CD4-positive, CD25-positive, alpha-beta regulatory T cell (primary cell): ENCODE measurements at places on chromosomes 13 and 19.

DNA sequence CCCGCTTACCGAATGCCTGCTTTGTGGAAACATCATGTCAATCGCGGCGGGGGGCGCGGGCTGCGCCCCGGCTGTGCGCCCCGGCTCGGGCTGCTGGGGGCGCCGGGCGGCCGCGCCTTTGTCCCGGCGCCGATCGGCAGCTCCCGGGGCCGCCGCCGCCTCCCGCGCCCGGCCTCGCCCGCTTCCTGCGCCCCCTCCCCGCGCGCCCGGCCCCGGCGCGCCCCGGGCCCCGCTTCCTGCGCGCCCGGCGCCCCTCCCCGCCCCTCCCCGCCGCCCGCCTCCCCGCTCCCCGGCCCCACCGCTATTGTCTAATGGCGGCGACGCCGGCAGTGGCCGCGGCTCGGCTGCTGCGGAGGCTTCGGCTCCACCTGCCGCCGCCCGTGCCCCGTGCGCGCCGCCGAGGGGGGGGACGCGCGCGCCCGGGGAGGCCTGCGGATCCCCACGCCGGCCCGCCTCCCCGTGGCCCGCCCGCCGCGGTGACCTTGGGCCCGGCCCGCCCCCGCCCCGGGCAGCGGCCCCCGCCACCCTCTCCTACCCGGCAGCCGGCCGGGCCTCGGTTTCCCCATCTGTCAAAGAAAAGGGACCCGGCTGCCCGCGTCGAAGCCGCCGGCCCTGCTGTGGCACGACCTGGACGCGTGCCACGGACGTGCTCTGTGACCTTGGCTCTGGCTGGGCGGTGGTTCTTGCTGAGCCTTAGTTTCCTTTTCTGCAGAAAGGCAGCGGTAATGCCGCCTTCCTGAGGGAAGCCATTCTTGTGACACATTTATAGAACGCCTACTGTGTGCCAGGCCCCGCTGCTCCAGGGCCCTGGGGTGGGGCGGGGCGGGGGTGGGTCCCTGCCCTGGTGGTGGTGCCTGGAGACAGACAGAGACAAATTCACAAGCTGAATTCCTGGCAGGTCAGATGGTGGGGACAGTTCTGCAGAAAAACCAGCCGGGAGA, at the start of gene TLE5:
TLE5 (minus strand) TSS at position 331 of the 941 bp plus-strand sequence; CDS start at position 36, 295 bp downstream.
- DNase-seq: peak; percentile 82

GRCh38 chr13:34521171-34521570, 420.9 kb upstream of the NBEA start:
- no peak for DNase-seq

GRCh38 chr19:343451-343931, 1.1 kb downstream of the MIER2 start:
- no peak for DNase-seq

DNA sequence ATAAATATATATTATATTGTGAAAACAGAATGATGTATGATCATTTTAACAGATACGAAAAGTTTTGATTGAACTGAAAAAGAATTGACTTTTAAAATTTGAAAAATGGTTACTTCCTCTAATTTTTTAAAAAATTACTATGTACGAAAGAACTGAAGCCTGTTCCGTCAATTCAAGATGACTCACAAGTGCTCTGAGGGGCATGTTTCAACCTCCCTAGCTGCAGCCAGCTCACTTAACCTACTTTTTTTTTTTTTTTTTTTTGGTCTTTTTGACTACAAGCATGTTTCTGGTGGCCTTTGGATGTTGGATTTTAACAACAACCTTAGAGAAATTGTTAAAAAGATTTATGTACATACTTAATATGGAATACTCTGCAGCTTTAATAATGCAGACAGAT, 1139.3 kb downstream of the DIAPH3 start:
- DNase-seq: no peak

- DNase-seq: no peak
Measured at GRCh38 chr13:113632706-113633484, 25.1 kb downstream of the ATP4B start.

- no peak for DNase-seq
Measured at GRCh38 chr19:30911491-30911890, 437.7 kb downstream of the TSHZ3 start.

DNA sequence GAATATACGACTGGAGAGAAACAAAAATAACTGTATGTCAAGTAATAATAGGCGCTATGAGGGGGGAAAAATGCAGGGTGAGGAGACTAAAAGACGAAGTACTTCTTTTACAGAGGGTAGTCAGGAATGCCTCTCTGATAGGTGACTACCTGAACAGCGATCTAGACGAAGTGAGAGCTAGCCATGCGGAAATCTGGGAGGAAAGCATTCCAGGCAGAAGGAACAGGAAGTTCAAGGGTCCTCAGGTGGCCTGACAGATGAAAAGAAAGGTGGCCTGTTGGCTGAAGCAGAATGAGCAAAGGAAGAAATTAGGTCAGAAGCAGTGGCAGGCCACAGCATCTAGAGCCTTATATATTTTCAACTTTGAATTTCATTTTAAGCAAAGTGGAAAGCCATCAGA, 13.3 kb downstream of the ZDHHC20 start:
- DNase-seq: no peak

DNA sequence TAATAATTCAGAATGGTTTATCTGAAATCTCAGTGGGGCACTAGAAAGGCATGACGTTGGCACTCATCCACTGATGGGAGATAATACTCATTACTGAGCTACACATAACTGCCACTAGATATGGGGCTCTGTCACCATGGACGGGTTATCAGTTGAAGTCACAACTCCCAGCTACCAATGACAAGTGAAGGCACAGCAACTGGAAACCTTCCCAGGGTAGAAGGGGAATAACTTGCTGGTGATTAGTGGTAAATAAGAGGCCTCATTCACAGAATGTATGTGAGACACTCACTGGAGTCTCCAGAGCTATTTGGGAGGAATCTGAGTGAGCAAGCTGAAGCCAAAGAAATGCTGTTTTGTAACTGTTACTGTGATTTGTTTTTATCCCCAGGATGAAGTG, 249.6 kb downstream of the ENOX1 start:
- no peak for DNase-seq

DNA sequence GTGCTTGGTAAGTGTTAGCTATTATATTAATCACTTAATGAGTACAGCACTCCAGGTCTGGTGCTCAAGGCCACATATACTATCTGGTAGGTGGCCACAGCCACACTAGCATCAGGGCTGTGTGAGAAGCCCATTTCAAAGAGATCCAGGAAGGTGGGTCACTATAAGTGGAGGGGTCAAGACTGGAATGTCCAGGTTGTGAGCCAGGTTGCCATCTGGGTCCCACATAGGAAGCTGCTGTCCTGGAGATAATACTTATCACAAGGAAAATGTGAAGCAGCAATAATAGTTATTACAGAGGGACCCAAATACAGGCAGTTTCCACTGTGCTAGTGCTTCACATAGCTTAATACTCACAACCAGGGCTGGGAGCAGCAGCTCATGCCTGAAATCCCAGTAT, 13.1 kb downstream of the C19orf47 start:
- no peak for DNase-seq

- peak; percentile 87 for DNase-seq
Measured at GRCh38 chr19:35742121-35742724, at the start of gene IGFLR1. Gene IGFLR1, minus strand, starts transcription at chr19:35742452. Its CDS starts 1,272 bp downstream, at chr19:35741180.

DNA sequence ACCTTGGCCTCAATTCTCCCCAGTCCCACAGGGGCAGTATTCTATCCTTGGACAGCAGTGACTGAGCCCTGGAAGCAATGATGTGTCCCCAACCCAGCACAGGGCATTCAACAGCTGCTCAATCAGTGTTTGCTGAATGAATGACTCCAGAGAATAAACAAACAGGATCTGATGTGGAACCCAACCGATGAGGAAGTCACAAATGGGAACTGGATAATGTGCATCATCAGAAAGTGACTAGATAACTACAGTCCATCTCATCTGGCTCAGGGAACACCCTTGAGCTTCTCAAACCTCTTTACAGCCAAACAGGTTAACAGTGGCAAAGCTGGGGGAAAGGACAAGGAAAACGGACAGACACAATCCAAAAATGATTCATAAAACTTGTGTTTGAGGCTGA, 8.2 kb downstream of the SLC25A30 start:
- DNase-seq: no peak

DNA sequence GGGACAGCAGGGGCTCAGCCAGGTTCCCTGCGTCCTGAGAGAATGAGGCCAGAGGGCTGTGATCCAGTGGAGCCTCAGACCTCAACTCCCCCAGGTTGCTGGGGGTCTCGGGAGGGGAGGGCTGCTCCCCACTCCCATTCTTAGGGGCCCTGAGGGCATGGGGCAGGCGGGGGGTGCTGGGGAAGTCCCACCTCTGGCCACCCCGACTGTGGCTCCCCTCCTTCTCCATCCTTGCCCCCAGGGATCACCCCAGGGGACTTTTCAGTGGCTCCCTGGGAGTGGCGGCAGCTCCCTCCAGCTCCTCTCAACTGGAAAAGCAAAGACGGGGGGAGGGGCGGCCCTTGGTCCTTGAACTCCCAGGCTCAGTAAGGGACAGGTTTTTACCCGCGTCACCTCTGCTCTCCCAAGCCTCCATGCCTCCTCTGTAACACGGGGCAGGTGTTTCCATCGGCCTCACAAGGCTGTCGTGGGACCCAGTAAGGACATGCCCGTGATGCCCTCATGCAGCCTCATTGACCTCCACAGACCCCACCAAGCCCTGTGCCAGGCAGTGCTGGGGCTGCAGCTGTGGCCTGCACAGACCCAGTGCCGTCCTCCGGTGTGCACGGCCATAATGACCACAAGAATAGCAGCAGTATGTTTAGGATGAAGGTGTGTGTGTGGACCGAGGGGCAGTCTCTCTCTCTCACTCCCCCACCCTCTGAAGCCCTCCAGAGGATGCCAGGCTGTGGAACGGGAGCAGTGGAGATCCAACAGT, 11.6 kb upstream of the TOMM40 start:
- no peak for DNase-seq

- DNase-seq: no peak
Measured at GRCh38 chr13:107069108-107069776, 501.3 kb upstream of the ARGLU1 start.

DNA sequence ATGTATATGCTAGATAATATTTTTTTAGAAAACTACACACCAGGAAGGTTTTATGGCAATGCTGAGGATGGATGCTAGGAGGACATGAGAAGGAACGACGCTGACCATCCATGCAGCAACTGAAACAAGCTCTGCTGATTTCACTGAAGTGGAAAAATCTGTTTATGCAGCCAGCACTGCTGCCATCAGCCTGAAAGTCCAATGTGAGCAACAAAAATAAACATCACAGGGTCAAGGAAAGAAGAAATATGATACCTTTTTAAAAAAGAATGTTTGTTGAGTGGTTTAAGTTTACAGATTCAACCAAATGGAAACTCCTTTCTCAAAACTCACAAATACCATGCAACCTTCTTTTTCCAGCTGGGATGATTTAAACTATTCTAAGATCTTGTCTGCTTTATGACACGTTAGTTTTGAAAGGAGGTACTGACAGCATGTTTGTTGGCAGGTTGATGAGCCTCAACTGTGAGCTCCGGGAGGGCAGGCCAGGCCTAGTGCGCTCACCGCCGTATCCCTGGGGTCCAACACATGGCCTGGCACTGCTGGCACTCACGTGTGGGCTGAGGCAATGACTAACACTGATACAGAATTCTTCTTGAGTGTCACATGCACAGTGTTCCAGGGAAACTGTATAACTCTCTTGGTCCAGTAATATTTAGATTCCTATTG, 46.8 kb downstream of the LATS2 start:
- no peak for DNase-seq

DNA sequence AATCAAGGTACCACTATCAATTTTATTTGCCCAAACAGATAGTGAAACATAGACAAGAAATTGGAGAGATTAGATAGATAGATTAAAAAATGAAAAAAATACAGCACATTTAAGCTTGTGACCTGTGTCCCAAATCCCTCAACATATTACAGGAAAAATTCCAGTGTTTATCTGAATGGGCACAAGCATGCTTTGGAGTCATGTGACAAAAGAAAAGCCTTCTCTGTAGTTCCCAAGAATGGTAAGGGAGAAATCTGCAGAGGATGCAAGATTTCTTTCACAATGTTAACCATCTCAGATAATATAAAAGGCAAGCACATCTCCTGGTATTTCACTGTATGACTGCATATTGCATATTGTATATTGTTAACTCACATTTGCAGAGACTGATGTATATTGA, 168.0 kb downstream of the PCDH9 start:
- no peak for DNase-seq

- DNase-seq: no peak
Measured at GRCh38 chr19:42065511-42065910, 4.5 kb downstream of the GRIK5 start.

DNA sequence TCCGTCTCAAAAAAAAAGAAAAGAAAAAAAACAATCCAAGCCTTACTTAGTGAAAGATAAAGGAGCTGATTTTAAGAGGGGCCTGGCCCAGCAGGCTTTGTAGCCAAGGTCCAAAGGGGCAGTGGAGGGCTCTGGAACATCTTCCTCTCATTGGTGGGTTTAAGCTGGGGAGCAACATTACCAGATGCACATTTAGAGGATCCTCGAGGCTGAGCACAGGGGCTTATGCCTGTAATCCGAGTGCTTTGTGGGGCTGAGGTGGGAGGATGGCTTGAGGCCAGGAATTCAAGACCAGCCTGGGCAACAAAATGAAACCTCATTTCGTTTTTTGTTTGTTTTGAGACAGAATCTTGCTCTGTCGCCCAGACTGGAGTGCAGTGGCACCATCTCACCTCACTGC, 8.0 kb upstream of the TMEM160 start:
- DNase-seq: no peak

DNA sequence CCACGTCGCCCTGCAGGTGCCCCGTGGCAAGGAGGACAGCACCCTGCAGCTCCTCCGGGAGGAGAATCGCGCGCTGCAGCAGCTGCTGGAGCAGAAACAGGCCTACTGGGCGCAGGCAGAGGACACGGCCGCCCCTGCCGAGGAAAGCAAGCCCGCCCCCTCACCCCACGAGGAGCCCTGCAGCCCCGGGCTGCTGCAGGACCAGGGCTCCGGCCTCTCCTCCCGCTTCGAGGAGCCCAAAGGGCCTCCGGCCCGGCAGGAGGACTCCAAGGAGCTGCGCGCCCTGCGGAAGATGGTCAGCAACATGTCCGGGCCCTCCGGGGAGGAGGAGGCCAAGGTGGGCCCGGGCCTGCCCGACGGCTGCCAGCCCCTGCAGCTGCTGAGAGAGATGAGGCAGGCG, 11.6 kb downstream of the CBY2 start:
- no peak for DNase-seq

- no peak for DNase-seq
Measured at GRCh38 chr19:1312767-1313694, 27.4 kb downstream of the EFNA2 start.

GRCh38 chr13:89113744-89114143, 1442.6 kb downstream of the SLITRK5 start:
- DNase-seq: no peak

GRCh38 chr13:110662091-110662490, 43.8 kb downstream of the CARS2 start:
- no peak for DNase-seq

DNA sequence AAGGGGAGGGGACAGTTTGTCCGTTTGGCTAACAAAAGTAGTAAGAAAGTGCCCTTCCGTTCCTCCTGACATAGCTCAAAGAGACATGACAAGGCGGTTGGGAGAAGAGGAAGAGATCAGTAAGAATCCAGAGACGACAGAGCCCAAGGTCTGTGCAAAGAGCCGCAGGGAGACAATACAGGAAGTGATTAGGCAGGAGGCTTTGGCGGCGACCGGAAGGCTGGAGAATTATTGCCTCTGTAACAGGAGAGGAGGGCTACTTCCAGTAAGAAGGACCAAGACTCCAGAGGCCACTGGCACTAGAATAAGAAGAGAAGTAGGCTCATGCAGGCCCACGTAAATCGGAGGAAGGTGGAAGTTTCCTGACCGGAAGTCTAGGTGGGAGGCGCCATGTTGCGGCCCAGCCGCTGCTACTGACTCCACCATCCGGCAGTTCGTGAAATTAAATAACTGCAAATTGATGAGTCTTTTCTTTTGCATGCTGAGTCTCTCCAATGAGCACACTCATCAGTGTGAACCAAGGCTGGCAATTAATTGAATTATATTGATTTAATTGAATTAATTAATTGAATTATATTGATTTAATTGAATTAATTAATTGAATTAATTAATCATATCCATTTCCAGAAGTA, 9.9 kb downstream of the RFX2 start:
- no peak for DNase-seq
